ENCODE measurements at places on chromosomes 4 and X.

GRCh38 chr4:95085124-95085833, 327.5 kb downstream of the BMPR1B start:
- DNase-seq = no peak

DNA sequence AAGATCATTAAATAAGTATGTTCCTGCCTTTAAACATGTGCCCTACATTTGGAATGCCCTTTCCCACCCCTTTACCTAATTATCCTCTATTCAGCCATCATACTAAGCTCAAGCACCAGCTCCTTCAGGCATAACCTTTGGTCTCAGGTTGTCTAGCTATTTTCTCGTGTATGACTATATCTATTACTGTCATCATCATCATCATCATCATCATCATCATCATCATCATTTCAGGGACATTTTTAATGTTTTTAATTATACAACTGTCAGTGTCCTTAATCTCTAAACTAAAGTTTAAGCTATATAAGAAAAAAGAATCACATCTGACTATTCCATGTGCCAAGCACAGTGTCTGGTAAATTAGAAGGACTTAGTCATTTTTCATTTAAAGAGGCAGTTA, 214.6 kb upstream of the CTSO start:
- no peak for DNase-seq

DNA sequence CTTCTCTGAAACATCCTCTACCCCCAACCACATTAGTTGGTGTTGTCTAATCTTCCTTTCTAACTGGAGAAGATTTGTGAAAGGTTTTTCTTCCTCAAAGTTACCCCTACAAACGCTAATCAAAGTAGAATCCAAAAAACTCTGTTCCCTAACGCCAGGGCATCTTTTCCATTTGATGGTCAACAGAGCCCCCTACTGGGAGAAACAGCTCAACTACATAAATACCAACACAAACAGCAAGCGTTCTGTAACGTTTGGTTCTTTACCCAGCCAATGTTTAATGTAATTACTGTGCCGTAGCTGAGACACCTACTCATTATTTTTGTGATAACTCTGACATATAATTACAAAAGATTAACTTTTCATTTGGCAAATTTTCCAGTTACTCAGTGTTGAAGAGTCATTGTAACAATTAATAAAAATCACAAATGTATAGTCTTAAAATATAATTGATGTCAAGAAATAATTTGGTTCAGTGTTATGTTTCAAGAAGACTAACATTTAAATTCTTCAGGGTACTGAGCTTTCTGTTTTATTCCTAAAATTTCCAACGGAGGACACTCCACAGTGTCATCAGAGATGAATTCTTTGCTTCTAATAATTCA, 94.9 kb upstream of the TBC1D9 start:
- no peak for DNase-seq

- DNase-seq = no peak
Measured at GRCh38 chr4:41822325-41822724, 73.8 kb upstream of the PHOX2B start.

DNA sequence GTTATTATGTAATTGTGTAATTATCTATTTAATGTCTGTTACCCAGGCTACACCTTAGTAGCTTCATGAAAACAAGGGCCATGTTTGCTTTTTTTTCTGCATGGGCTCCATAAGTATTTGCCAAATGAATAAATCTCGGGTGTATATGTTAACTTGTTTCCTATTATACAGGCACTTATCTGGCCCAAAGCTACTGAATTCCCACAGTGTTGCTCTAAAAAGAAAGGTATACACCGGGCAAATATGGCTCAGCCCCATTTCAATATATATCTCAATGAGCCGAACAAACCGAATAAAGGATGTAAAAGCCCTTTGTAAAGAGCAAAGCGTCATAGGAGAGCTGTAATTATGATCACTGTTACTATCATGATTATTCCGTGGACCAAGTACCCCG, 767 bp downstream of the PAQR3 start:
- no peak for DNase-seq

GRCh38 chr4:85496126-85496849, 21.3 kb downstream of the ARHGAP24 start:
- DNase-seq = no peak

All from AG04449 (cell line).